ENCODE measurements at places on chromosomes 13 and 19.

GRCh38 chr13:21124852-21125251 is 51.5 kb downstream of the SKA3 start:
- no peak for DNase-seq

DNA sequence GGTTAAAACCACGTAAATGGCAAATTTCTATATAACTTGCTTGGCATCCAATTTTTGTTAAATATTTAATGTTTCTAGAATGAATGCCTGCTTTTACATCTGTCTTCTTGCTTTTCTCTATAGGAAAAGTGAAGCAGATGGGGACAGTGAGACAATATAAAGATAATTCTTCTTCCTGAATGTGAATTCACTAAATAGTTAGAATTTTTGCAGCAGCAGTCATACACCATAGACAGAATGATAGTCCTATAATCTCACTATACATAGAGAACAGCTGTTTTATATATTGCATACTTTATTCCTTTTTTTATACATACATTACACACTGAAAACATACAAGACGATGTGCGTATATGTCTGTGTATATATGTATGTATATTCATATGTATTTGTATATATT is 1127.3 kb downstream of the PCDH9 start:
- DNase-seq, result no peak

- DNase-seq, result no peak
These were observed 35.0 kb downstream of the NAA16 start for GRCh38 chr13:41345914-41346589.

GRCh38 chr13:61891401-61891800 is 475.8 kb upstream of the PCDH20 start:
- no peak for DNase-seq

DNA sequence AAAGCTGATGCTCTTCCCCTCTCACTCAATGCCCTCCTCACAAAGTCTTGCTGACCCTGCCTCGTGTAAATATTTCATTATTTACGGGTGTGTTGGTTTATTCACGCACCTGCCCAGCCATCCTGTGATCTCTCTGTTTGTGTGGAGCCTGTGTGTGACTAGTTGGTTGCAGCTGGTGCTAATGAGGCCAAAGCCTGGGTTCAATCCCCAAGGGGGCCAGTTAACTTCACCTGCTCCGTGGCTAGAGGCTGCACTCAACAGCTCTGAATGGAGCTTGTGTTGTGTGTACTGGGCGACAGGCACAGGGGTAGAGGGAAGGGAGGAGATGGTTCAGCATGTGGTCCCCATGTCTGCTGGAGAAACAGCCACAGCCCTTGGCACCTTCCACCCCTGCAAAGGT is 109.5 kb downstream of the DNAJC15 start:
- no peak for DNase-seq

GRCh38 chr19:33493401-33494275 is 28.0 kb downstream of the PEPD start:
- no peak for DNase-seq

DNA sequence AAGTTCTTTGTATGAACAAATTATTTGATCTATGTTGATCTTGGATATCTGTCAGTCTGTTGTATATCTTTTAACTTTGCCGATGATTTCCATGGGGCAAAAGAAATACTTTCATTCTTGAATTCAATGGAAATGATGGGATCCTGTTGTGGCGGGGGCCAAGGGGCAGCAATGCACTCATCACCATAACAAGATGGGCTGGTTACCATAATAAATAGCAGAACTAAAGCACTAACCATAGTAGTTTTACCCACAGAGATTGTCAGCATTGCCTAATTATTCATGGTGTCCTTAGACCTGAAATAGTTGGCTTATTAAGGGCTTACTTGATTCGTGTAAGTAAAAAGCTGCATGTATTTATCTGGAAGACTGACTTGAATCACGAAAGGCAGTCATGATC is 309.6 kb downstream of the RFC3 start:
- no peak for DNase-seq

DNA sequence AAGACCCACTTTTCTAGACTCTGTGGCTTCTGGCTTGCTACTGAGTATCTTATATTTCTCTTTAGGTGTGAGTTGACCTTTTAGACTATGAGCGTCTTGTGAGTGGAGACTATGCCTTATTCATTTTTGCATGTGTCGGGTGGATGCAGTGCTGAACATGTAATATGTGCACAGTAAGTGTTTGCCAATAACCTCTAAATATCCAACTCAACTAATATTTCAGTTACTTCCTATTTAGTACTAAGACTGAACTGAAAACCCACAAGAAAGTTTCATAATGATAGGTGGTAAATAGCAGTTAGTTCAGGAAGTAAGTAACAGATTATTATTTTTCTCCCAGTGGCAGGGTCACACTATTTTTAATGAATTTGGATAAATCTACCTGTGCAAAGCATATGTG is 269.3 kb downstream of the KCNRG start:
- no peak for DNase-seq

DNA sequence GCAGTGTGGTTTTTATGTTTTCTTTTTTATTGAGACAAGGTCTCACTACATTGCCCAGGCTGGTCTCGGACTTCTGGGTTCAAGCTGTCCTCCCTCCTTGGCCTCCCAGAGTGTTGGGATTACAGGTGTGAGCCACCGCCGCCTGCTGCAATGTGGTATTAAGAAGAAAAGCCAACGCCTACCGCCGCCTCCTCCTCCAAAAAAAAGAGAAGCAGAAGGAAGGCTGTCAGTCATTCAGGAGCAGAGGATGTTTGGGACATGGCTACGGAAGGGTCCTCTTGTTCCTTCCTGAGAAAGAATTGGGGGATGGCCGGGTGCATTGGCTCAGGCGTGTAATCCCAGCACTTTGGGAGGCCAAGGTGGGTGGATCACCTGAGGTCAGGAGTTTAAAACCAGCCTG is 1.2 kb downstream of the PPP1R37 start:
- DNase-seq, result no peak

Data from central memory CD4-positive, alpha-beta T cell (primary cell).